ENCODE measurements at places on chromosomes 2 and 18.

DNA sequence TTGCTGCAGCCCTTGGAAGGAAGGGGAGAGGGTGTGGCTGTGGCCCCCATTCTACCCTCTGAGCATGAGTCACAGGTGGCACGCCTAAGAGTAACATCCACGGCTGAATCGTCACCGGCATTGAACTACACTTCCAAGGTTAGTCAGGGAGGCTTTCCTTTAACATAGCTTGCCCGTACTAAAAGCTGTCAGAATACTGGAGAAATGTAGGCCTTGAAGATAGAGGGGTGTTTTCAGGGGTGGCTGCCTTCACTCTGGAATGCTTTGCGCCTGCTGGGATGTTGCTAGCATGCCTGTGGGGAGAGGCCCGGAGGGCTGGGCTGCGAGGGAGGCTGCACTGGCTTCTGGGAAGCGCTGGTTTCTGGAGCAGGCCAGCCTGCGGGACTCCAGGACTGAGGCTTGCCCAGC lies 333.7 kb downstream of the AGAP1 start:
- DNase-seq, result no peak

GRCh38 chr2:21774691-21775368 lies 651.1 kb downstream of the TDRD15 start:
- DNase-seq, result no peak

DNA sequence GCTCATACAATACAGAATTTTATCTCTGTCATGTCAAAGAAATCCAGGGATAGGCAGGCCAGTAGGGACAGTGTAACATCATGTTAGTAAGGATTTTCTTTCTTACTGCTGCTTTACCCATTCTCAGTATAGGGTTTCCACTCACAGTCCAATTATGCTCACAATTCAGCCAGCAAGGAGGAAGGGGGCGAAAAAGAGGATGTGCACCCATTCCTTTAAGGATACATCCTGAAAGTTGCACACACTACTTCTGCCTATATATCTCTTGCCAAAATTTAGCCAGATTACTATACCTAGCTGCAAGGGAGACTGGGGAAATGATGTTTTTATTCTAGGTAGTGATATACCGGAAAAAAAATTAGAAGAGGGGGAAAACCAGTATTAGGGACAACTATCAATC lies 66.1 kb downstream of the BAZ2B start:
- no peak for DNase-seq

DNA sequence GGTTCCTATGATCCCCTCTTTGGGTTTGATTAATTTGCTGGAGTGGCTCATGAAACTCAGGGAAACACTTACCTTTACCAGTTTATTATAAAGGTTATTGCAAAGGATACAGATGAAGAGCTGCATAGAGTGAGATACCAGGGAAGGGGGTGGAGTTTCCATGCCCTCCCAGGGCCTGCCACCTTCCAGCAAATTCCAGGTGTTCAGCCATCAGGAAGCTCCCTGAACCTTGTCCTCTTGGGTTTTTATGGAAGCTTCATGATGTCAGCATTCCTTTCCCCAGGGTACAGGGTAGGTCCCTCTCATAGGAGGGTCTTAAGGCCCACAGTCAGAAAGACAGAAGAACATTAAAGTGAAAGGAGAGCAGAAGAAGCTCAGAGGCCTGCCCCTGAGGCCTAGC lies 123.9 kb upstream of the DCC start:
- DNase-seq, result no peak

DNA sequence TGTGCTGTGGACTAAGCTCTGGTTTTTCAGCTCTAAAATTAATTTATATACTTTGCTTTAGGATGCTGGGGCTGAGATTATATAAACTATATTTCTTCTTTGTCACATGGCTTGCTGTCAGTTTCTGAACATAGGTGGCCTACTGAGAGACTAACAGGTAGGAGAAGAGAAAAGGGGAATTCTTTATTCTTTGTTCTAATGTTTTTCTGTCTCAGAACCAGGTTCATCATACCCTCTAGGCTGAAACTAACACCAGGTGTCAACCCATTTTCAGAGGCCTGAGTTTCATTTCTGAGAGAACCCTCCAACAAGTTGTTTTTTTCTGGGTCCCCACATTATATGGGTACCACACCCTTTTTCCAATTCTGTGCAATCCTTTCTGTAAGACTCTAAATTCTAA lies 843.6 kb downstream of the TRIB2 start:
- DNase-seq, result no peak

DNA sequence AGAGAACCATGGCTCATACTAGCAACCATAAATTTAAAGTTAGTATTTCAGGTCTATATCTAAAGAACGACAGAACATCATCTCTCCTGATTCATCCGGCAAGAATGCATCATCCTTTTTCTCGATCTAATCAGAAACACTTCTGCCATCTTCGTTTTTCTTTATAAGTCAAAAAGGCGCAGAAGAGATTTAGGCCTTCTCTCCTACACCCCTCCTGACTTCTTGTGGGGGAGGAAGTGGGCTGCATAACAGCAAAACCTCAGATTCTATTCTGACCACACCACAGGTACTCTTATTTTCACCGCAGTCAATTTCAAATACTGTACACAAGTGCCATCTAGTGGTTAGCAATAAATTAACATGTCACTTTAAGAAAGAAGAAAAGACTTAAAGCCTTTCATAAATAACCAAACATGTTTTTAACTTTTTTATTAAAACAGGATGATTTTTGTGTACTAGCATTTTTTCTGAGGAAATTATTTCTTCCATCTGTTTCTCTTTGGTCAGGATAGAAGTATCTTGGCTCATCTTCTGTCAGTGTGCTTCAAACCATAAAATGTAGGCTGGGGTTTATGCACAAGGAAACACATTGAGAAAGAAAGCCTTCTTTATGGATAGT lies 48.4 kb upstream of the PIK3C3 start:
- peak; percentile 15 for DNase-seq

- DNase-seq, result no peak
Observed at GRCh38 chr2:224724331-224724730, 8.2 kb upstream of the CCDC195 start.

DNA sequence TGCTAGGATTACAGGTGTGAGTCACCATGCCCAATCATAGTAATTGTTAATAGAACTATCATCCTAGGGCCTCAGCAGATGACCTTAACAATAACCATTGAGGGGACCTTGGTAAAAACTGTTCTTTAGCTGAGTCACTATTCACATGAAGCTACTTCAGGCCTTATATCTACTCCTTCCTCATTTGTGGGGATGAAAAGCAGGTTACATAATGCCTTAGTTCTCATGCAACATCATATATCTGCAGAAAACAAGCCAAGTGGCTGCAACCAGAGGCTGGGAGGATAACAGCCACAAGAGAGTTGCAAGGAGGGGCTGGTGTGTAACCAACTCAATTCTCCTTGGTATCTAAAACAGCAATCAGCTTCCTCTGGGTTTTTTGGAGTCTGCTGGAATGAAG lies 445.4 kb downstream of the NBAS start:
- no peak for DNase-seq

- no peak for DNase-seq
Observed at GRCh38 chr2:3958465-3958864, 255.1 kb downstream of the DCDC2C start.

DNA sequence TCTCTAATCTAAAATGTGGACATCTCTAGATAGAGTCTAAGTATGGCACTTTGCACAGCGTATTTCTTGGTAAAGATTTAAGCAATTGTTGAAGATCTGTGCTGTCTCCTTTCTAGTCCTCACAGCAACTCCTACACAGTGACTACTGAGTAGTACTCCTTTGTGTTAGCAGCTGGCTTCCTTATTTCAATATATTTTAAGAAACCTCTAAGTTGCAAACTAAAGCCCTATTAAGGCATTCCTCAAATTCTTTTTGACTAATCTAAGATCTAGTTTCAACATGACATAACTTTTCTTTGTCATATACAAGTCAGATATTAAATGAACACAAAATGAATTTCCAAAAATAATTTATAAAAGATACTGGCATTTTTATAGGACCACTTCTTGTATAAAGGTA lies 121.8 kb upstream of the DNAJC10 start:
- DNase-seq, result no peak

GRCh38 chr2:129334128-129334527 lies 645.3 kb upstream of the RAB6C start:
- DNase-seq, result no peak

- no peak for DNase-seq
Observed at GRCh38 chr18:42080340-42080739, 125.3 kb downstream of the PIK3C3 start.

DNA sequence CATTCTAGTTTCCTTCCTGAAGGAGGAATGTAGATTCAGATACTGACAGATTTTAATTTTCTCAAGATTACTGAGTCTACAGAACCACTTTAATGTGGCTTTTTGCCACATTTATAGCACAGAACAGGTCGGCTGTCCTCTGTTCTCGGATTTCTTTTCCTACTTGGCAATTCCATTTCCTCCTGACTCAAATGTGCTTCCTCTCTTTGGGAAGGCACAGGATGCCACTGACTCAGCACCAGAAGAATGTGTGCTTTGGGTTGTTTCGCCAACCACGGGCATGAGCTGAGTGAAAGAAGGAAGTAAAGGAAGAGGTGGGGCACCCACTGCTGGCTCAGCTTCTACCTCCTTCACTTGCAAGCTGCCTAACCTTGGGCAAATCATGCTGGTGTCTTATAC lies 970.6 kb upstream of the ACVR2A start:
- no peak for DNase-seq

DNA sequence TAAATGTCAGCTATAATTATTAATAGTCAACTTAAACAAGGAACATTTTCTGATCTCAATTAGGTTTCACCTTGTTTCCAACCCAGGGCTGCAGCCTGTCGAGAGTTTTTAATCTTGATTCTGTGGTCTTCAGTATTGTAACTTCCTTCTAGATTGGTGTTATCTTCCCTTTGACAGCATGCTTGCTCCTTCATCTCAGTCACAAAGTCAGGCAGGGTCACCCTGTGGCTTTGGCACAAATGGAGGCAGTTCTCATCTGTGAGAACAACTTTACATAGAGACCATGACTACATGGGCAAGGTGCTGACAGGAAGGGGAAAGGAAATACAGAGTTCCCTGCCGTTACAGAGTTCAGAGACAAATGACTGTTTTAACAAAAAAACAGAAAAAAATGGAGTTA lies 50.5 kb downstream of the HNRNPLL start:
- no peak for DNase-seq

GRCh38 chr2:140804700-140805260 lies 1326.0 kb downstream of the LRP1B start:
- no peak for DNase-seq

- no peak for DNase-seq
Observed at GRCh38 chr2:20597860-20598183, 53.1 kb downstream of the HS1BP3 start.

GRCh38 chr2:146246002-146246735 lies 1598.7 kb upstream of the ACVR2A start:
- no peak for DNase-seq

GRCh38 chr2:46278952-46279351 lies 18.3 kb upstream of the EPAS1 start:
- DNase-seq, result no peak

DNA sequence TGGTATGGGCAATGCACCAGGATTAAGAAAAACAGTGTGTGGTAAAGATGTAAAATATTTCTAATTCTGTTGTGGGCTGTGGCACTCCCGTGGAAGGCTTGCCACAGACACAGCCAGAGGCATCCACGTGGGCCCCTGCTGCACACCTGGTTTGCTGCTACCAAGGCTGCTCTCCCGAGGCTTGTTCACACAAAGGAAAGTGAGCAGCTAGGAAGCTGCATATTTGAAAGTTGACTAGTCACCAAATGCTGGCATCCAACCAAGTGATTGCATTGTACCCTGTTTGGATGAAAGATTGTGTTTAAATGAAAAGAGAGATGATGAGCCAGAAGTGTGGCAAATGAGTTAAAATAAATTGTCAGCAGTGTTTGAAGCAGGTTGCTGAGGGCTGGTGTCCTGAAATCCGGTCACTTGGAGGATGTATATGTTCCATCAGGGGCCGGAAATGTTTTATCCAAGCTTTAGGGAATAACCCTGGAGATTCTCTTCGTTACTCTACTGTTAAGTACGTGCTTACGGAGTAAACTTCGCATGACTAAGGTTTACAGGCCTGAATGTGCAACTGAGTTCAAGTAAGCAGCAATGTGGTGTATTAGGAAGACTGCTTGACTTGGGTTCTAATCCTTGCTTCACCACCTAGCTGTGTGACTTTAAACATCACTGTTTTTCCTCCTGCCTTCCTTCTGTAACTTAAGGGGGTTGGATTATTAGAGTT lies 86.1 kb downstream of the MSH2 start:
- DNase-seq, result no peak

- no peak for DNase-seq
Observed at GRCh38 chr2:200357845-200358244, 51.4 kb downstream of the SPATS2L start.

- DNase-seq, result peak; percentile 33
Observed at GRCh38 chr2:181189951-181190350, 209.5 kb downstream of the UBE2E3 start.

DNA sequence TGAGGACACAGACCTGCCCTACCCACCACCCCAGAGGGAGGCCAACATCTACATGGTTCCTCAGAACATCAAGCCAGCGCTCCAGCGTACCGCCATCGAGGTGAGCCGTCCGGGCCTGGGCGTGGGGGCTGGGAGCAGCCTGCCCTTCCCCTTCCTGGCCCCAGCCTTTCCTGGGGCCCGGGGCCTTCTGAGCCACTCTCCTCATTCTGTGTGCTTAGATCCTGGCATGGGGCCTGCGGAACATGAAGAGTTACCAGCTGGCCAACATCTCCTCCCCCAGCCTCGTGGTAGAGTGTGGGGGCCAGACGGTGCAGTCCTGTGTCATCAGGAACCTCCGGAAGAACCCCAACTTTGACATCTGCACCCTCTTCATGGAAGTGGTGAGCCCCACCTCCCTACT lies 157.9 kb downstream of the DYSF start:
- DNase-seq, result no peak

GRCh38 chr18:80105369-80106167 lies 3.5 kb upstream of the ADNP2 start:
- no peak for DNase-seq

- no peak for DNase-seq
Observed at GRCh38 chr2:5377323-5377722, 314.9 kb upstream of the SOX11 start.

- DNase-seq, result no peak
Observed at GRCh38 chr2:30385327-30385726, 61.7 kb upstream of the LCLAT1 start.

- no peak for DNase-seq
Observed at GRCh38 chr18:74819433-74820059, 221.9 kb downstream of the ZNF407 start.

DNA sequence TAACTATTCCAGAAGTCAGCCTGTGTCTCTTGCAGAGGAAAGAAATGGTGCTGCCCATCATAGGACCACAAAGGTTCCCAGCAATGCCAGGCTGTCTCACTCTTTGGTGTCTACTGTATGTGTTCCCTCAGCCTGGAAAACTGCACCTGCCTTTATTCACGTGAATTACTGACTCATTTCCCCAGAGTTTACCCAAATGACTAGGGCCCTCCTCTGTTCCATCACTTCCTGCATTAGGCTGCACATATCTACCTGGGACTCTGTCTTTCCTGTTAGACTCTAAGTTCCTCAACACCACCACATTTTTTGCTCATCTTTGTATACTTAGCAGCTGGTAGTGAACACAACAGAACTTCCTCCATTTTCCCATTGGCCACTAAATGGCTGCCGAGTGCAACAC lies 188.3 kb downstream of the FHOD3 start:
- DNase-seq, result no peak

- no peak for DNase-seq
Observed at GRCh38 chr18:49690312-49690711, 123.0 kb downstream of the ACAA2 start.
